ENCODE measurements at places on chromosomes 1 and 21.
A peak's percentile ranks its signal among the peaks of the same experiment; 100 is the strongest.

- H3K4me1 ChIP-seq = peaks cover 8% of the 10 kb centered on the region
- no peak overlapping the region for H3K4me3 ChIP-seq
- no peaks in the 10 kb centered on the region for H3K36me3 ChIP-seq
- H3K27me3 ChIP-seq = peaks cover 65% of the 10 kb centered on the region
- DNase-seq = no peak
- H3K27ac ChIP-seq = no peak overlapping the region
These were observed 1.9 kb downstream of the DDAH1 start for GRCh38 chr1:85462931-85463649.

GRCh38 chr21:35587841-35588380 is 472.4 kb downstream of the SETD4 start:
- no peaks in the 10 kb centered on the region for H3K36me3 ChIP-seq
- H3K4me3 ChIP-seq = no peak overlapping the region
- H3K27ac ChIP-seq = no peak overlapping the region
- no peak for DNase-seq

DNA sequence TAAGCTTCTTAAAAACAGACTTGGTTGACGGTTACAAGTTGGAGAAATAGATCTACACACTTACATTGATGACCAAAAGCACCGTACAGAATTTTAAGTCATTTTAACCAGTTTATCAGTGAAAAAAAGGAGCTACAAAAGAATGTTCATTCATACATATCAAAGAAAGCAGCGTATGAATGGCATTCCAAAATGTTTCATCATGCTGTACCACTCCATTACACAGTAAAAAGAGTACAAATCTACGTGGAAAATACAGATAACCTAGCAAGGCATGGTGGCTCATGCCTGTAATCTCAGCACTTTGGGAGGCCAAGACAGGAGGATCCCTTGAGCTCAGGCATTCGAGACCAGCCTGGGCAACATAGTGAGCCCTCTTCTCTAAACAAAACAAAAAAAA is 40.3 kb downstream of the ZZZ3 start:
- no peaks in the 10 kb centered on the region for H3K27me3 ChIP-seq
- H3K4me3 ChIP-seq = no peak overlapping the region
- H3K4me1 ChIP-seq = peaks cover 19% of the 10 kb centered on the region
- H3K36me3 ChIP-seq = peaks cover 45% of the 10 kb centered on the region
- H3K27ac ChIP-seq = no peak overlapping the region

DNA sequence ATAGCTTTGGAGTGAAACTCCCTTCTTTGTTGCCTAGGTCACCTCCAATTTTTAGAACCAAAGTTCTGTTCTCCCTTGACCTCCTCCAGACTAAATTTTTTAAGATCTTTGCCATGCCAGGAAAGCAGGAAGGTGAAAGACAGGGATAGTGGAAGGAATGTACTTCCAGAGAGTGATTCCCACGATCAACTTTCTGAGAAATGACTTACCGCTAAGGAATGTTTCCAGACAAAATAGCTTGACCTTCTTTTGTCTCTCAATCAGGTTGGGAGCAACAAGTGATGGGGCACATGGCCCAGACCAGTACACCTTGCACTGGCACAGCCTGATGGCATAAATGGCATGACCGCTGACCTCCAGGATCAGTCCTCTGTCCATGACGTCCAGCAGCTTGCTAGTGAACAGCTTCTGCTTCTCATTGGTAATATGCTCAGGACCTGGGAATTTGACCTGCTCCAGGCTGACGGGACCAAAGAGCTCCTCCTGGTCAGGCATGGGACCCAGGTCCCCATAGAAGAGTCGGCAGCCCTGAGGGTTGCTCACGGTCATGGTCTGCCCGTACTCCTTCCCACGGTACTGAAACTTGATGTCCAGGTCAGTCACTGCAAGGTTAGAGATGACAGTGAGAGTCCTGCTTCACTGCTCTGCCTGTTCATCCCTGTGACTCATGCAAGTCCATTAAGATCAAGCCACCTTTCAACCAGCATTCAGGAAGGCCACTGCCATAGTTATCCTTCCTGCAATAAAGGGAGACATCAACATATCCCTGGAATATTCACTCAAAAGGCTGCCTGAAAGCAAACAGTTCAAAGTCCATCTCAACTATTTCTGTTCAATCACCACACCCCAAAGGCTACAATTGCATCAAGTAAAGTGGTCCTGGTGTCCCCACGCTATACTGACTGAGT is 6.2 kb upstream of the C1orf74 start:
- DNase-seq = no peak
- H3K4me1 ChIP-seq = no peaks in the 10 kb centered on the region
- no peaks in the 10 kb centered on the region for H3K27me3 ChIP-seq
- peaks cover 9% of the 10 kb centered on the region for H3K36me3 ChIP-seq
- no peak overlapping the region for H3K27ac ChIP-seq

DNA sequence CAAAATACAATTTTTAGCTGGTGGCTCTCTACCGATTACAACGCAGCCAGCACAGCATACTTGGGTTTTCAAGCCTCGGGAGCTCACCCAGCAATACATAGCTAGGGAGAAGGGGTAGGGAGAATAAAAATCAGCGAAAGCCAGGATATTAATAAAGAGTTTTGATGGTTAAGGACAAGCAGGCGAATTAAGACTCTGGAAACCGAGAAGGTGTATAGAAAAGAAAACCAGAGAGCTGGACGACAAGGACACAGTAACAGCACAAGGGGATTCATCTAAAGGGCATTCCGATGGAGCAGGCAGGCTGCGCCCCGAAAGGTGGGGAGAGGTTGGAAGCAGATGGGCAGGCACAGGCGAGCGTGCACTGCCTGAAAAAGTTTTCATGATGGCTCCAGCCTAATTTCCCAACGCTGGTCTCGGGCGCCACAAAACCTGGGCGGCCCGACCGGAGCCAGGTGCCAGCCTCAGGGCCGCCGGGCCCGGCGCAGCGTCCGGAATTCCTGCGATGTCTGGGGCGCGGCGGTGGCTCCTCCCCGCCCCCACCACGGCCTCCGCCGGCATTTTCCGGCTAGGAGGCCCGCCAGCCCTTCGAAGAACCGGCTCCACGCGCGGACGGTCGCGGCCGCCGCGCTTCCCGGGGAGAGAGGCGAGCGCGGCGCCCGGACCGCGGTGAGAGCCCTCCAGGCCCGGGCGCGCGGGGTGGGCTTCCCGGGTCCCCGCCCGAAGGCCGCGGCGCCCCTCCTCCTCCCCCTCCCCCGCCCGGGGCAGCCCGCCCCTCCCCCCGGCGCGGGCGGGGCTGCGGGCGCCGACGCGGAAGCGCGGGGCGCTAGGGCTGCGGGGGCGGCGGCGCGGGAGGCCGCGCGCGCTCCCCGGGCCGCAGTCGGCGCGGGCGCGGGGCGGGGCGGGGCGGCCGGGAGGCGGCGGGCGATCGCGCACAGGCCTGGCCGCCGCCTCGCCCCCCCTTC is 774 bp upstream of the DYRK1A start:
- peak overlapping the region; percentile 99 for H3K27ac ChIP-seq
- DNase-seq = peak; percentile 72
- H3K36me3 ChIP-seq = peaks cover 7% of the 10 kb centered on the region
- H3K4me3 ChIP-seq = peak overlapping the region; percentile 92
- H3K27me3 ChIP-seq = no peaks in the 10 kb centered on the region
